Stimulated activated CD4-positive, alpha-beta T cell treated with anti-CD3 and anti-CD28 coated beads, TNF-alpha, amount 100 ng/mL, for 1 hour (primary cell): ENCODE measurements at places on chromosomes 7 and 10.

- DNase-seq, result no peak
These were observed 7.6 kb downstream of the NFKB2 start for GRCh38 chr10:102403115-102403514.

- no peak for DNase-seq
These were observed 68.7 kb downstream of the ST7 start for GRCh38 chr7:117021986-117022385.

DNA sequence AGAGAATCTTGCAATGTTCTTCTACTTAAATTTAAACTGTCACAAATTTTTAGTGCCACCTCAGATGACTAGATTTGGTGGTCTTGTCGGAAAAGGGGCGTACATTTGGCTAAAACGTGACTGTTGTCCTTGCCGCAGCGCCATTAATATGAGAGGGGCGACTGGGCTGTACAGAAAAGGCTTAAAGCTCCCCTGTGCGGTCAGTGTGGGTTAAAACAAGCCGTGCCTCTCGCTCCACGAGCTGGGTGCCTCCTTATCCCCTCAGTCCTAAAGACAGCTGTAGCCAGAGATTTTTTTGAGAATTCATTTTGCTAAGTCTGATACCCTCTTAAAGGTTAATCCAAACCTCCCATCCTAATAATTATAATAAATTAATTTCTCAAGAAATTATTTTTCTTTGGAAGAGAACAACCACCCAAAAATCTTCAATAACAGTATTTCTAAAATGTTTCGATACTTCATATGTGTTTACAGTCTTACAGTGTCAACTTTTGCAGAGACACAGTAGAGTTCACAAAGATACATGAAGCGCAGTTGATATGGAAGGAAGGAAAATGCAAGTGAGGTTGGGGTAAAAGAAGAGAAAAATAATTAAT, 68.6 kb downstream of the C7orf25 start:
- DNase-seq, result no peak

DNA sequence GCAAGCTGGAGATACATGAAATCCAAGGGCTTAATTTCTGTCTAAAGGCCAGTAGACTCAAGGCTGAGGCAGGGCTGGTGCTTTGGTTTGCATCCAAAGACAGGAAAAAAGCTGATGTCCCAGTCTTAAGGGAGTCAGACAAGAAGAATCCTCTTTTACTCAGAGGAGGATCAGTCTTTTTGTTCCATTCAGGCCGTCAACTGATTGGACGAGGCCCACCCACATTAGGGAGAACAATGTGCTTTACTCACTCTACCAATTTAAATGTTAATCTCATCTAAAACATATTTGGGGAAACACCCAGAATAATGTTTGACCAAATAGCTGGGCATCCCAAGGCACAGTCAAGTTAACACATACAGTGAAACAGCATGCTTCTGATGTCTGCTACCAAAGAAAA, 388.5 kb upstream of the CHRM2 start:
- DNase-seq, result no peak

- DNase-seq, result no peak
These were observed 47.0 kb downstream of the DENND2A start for GRCh38 chr7:140593672-140593982.

GRCh38 chr7:135970682-135971365, 6.3 kb downstream of the MTPN start:
- DNase-seq, result no peak

GRCh38 chr10:104333032-104333727, 5.1 kb downstream of the ITPRIP start:
- peak; percentile 31 for DNase-seq

DNA sequence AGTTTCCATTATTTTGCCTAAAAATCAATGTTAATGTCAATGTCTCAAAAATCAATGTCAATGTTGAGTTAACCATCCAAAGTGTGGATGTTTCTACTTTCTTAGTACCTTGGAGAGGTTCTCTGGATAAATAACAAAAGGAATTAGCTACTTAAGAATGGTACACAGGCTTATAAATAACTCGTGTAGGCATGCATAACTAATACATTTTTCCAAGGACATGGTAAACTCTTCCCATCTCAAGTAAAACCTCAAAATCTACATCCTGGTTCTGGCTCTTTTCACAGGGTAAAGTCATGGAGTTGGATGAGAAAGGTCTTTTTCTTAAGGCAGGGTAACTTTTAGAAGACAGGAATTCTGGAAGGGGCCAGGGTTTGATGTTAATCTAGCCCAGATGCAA, 59.9 kb downstream of the CAV1 start:
- DNase-seq, result no peak
